ENCODE measurements at places on chromosomes 1 and 21.

DNA sequence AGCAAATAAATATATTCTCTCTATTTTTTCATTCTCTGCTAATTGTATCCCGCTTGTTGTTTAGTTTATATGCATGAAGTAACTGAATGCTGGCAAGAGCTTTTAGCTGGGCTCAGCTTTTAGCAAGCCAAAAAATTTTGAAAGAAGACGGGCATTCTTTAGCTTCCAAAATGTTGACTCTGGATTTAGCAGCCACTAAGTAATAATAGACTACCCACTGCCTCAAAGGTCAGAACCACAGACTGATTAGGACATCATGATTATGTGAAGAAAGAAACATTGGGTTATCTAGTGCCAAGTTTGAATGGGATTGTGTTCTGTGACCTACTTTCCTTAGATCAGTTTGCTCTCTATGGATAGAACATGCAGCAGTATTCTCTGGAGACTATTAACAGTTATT lies 80.3 kb upstream of the DPH5 start:
- DNase-seq: no peak

DNA sequence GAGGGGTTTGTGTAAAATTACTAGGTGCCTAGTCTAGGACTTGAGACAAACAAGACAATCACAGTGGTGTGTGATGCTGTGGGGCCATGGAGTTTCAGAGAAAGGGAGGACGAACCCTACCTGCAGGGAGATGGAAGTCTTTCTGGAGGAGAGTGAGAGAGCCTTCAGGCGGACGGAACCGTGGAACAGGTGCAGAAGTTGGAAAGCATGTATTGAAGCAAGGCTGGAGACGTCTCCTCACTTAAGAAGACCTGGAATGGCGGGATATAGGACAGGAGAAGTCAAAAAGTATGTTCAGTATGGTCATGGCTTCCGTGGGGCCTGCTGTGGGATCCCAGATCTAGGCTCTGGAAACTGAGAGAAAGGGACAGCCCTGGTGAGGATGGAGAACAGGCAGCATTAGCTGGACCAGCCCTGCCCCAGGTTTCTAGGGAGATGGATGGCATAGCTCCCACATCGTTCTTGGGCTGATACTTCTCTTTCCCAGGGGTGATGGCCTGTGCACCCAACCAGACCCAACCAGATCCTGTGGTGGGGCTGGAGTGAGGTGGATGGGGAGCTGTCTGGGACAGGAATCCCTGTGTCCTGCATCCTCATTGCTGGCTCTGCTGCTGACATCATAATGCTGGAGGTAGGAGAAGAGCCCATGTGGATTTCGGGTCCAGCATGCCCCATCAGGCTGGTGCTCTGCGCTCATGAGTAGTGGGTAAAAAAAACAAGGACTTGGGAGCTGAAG lies 15.0 kb upstream of the LRP8 start:
- no peak for DNase-seq

- DNase-seq: no peak
These were observed 176.8 kb downstream of the LMO4 start for GRCh38 chr1:87505391-87505983.

DNA sequence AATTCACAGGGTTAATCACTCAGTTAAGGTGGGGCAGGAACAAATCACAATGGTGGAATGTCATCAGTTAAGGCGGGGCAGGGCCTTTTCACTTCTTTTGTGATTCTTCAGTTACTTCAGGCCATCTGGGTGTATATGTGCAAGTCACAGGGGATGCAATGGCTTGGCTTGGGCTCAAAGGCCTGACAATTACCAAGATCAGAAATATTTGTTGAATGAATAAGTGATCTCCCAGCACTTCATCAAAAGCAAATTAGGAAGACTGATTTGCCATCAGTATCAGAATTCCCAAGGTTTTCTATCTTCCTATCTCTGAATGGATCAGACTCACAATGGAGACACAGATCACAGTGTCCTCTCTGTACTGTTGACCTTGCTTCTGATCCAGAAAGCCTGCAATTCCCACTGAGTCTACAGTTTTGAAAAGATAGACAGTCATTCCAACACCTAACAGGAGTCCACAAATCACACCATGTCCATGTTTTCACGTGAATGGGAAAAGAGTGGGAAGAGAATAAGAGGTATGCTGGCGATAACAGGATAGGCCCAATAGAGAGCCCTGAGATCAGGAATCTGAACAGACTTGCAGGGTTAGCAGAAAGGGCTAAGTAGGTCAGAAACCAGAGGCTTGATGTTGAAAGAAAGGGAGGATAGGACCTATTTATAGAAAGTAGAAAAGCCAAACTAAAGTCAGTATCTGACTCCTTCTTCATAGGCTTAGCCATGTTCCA lies 75.3 kb downstream of the KCNK1 start:
- DNase-seq: no peak

DNA sequence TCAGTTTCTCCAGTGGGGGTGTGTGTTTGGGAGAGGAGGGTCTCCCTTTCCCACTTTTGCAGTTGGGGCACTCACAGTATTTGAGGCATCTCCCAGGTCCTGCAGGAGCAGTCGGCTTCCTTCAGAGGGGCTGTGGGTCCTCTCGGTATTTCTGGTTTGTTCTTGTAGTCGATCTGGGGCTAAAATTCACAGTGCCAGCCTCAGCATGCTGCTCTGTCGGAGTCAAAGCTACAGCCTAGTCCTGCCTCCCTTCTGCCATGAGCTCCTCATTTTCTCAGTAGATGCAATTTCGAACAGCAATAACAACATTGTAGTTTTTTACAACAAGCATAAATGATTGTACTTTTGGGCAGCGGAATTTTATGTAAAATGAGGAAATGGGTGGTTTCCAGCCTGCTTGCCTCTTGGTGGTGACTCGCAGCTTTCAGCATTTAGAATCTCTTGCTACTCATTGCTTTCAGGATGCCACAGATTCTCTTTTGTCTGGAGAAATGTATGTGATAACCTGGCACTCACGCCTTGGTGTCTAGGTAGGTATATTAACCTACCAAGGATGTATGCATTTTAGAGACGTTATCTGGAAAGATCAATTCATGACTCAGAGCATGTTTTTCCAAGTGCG lies 82.4 kb upstream of the C21orf91 start:
- no peak for DNase-seq

- DNase-seq: no peak
These were observed 99.4 kb upstream of the TLR5 start for GRCh38 chr1:223242382-223242955.

GRCh38 chr1:54811739-54812655 lies 10.9 kb upstream of the TTC22 start:
- no peak for DNase-seq

GRCh38 chr21:37339552-37339939 lies 27.0 kb upstream of the DYRK1A start:
- DNase-seq: no peak

DNA sequence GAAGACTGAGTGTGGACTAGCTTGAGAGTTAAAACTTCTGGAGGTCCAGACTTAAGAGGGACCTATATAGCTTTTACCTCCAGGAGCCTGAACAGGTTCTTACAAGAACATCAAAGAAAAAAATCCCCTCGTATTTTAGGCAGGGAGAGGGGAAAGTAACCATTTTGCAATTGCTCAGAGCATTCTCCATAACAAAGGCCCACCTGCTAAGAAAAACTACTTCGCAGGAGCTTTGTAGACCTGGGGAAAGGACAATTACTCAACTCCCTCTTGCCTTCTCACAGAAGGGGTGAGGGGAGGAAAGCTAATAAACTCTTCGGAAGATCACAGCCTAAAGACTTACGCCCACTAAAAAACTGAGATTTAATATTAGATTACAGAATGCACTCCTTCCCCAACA lies 86.3 kb downstream of the RERE start:
- DNase-seq: no peak

DNA sequence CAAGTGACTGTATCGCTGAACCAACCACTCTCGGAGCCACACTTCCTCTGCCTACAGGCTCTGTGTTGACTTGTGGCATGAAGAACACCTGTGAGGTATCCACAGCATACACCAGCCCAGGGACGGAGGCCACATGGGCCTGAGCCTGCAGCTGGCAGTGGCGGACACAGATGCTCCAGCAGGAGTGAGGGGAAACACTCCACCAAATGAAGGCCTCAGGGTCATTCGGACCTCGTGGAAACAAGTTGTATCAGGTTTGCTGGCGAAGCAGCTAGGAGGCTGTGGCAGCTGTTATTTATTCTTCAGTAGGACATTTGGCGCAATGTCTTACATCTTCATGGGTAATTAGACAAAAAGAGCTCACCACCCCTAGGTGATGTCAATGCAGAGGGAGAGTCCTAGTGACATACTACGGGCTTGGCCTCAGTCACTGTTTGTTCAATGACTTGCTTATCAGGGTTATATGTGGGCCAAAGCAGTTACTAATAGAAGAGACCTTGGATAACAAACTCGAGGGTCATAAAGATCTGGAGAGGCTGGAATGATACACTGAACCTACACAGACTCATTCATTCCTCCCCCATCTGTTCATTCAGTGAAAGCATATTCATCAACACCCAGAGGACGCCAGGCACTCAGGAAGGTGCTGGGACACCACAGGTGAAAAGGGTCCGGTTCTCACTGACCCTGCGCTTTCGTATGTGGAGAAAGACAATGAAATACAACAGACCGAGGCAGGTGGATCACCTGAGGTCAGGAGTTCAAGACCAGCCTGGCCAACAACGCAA lies 11.6 kb upstream of the ETS2 start:
- no peak for DNase-seq

- DNase-seq: no peak
These were observed 184.8 kb downstream of the PTPRC start for GRCh38 chr1:198823626-198824025.

DNA sequence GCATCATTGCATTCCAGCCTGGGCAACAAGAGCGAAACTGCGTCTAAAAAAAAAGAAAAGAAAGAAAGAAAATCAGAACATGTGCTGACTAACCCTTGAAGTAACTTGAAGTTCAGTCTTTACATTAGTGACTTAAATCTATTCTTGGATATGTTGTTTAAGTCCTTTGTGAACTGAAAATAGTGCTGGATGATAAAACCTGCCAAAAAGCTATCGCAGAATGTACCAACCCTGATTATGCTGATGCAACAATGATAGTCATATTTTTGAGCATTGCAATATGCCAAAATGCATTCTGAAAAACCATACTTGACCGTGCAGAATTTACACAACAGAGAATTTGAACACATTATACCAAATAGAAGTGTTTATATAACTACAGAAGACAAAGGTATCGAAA lies 30.7 kb downstream of the SHISAL2A start:
- no peak for DNase-seq

DNA sequence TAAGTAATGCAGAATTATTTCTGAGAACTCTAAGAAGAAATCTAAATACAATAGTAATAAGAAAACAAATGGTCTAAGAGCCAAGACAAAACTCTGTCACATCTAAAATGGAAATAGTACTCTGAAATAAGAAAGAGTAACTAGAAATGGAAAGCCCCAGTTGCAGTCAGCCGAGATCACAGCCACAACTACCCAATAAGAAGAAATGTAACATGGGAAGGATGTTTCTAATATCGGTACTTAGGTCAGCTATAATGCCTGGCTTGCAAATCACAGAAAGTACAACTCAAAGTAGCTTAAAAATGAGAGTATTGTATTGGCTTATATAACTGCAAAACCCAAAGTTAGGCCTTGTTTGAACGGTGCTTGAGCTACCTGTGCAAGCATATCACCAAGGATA lies 58.6 kb upstream of the USP25 start:
- no peak for DNase-seq

- no peak for DNase-seq
These were observed at the start of gene CNKSR1 for GRCh38 chr1:26177182-26177684. Gene CNKSR1, plus strand, starts transcription at chr1:26177491. Its CDS starts 57 bp downstream, at chr1:26177548.

DNA sequence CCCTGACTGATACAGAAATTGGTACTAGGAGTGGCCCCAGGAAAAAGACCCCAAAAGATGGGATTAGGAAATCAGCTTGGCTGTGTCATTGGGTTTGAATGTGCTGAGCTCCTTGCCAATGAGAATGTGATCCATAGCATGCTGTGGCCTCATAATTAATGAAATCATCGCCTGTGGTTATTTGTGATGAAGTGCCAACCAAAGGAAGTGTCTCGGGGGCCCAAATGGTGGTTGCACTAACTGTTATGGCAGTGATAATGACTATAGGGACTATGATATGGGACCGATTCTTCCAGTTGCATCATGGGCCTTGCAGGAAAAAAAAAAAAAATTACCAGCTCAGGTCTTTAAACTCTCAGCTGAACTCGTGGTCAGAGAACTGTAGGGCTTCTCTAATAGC lies 15.4 kb upstream of the ZDHHC18 start:
- no peak for DNase-seq

DNA sequence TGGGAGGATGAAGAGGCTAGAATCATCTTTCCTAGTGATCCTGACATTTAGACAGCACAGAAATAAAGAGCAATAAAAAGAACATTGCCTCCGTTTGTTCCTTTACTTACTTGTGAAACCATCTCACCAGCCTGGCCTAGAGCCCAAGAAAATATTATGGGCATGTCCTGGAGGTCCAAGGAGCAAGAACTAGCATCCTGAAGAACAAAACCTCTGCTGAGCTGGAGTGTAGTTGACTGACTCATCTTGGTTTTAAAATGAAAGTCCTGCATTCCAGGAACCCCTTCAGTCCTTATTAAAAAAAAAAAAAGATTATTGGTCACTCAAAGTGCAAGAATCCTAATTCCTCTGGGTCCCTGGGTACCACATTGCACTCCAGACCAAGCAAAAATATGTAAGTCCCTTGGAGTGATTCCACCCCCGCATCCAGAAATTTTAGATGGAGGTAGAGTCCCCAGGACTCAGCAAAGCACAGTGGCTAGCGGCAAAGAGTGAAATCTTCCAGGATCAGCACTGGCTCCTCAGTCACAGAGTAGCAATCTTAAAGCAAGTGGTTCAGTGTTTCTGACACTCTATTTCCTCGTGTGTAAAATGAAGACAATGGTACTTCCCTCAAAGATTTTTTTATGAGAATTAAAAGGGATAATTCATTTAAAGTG lies 7.0 kb downstream of the SMCP start:
- no peak for DNase-seq

- no peak for DNase-seq
These were observed 227.0 kb downstream of the PBX1 start for GRCh38 chr1:164785841-164786534.

- no peak for DNase-seq
These were observed 124.5 kb downstream of the FGGY start for GRCh38 chr1:59421232-59421920.

- DNase-seq: no peak
These were observed 595.5 kb downstream of the RWDD3 start for GRCh38 chr1:95829556-95829955.

GRCh38 chr1:21368515-21369289 lies 71.2 kb upstream of the NBPF3 start:
- DNase-seq: no peak

DNA sequence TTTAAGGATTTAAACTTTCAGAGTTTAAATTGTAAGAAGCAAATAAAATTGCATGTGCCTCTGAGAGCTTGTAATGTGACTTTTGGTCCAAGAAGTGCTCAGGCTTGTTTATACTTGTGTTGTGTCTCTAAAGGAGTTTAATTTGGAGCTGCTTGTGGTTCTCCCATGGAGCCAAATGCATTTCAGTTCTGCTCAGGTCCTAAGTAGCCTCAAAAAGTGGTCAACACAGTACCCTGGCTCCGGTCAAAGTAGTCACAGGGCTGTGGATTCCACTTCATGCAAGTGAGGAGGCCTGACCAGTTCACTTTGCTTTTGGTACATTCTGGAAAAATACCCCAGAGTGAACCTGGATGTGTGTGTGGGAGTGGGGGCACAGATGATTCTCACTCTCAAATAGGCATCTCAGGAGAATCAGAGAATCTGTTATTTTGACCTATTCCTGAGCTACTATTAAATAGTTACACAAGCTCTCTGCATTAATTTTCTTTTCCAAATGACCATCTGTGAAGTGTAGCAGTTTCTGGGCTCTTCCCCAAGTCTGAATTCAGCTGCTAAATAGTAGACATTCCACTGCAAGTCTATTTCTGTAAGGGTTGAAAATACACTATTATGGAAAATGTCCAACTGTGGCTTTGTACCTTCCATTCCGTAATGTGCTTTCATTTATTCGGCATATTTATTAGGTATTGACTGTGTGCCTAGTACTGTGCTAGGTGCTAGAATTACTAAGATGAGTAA lies 31.7 kb upstream of the AGO1 start:
- no peak for DNase-seq

Data from NCI-H187 treated with DMSO at 0.1 percent for 48 hours (cell line).